IMR-90 (cell line): ENCODE measurements at places on chromosomes 16 and 17. TPM values are rescaled to one million over a fixed set of nuclear protein-coding genes. Genes with fewer than 3 reads are reported as not detected.

Gene SARM1
- 2.5 and 3.4 TPM in 2 replicates for total RNA-seq

Gene CHRNE
- under 0.01 TPM in 2 replicates for total RNA-seq

Gene GINS3
- total RNA-seq = 5.0 and 5.4 TPM in 2 replicates

Gene KRTAP1-1
- 0.83 and 0.90 TPM in 2 replicates for total RNA-seq

Gene HAP1
- total RNA-seq = under 0.01 TPM in 1 of 2 replicates, not detected in the other

Gene KRTAP4-1
- not detected in 2 replicates for total RNA-seq

Gene CDK5RAP3
- 56.7 and 75.3 TPM in 2 replicates for total RNA-seq

Gene TNK1
- under 0.01 and 0.54 TPM in 2 replicates for total RNA-seq

Gene KLHL10
- under 0.01 and 0.18 TPM in 2 replicates for total RNA-seq

Gene KRTAP9-4
- not detected in 2 replicates for total RNA-seq

Gene SBK1
- total RNA-seq = under 0.01 TPM in 1 of 2 replicates, not detected in the other

Gene ACSM2B
- not detected in 2 replicates for total RNA-seq

Gene GJD3
- total RNA-seq = not detected in 2 replicates

Gene SPATA32
- under 0.01 and 0.18 TPM in 2 replicates for total RNA-seq

Gene ZG16B
- 0.28 and 0.54 TPM in 2 replicates for total RNA-seq

Gene PPL
- 0.28 and 0.36 TPM in 2 replicates for total RNA-seq

Gene GOSR1
- 47.5 and 64.7 TPM in 2 replicates for total RNA-seq

Gene LITAFD
- not detected in 2 replicates for total RNA-seq

Gene CUEDC1
- total RNA-seq = 4.1 and 4.2 TPM in 2 replicates

Gene DOC2B
- total RNA-seq = not detected in 2 replicates

Gene STH
- not detected in 2 replicates for total RNA-seq

Gene TP53TG3B
- not detected in 2 replicates for total RNA-seq

Gene GABARAPL2
- total RNA-seq = 33.3 and 55.8 TPM in 2 replicates

Gene CKLF
- total RNA-seq = 60.8 and 66.7 TPM in 2 replicates

Gene KRT14
- total RNA-seq = not detected in 2 replicates

Gene SLFN12L
- total RNA-seq = under 0.01 and 0.18 TPM in 2 replicates

Gene SCGB1C2
- total RNA-seq = not detected in 2 replicates

Gene HOXB1
- total RNA-seq = not detected in 2 replicates

Gene TEKT1
- total RNA-seq = not detected in 2 replicates

Gene SEC14L1
- total RNA-seq = 24.9 and 27.8 TPM in 2 replicates

Gene HBA1
- not detected in 2 replicates for total RNA-seq

Gene TNP2
- not detected in 2 replicates for total RNA-seq

Gene IGSF6
- total RNA-seq = not detected in 2 replicates
